ENCODE measurements at places on chromosomes 16 and 17.
A peak's percentile ranks its signal among the peaks of the same experiment; 100 is the strongest.

- H3K4me3 ChIP-seq: no peak overlapping the region
- no peak for DNase-seq
- H3K36me3 ChIP-seq: no peaks in the 10 kb centered on the region
- H3K27me3 ChIP-seq: peaks cover 2% of the 10 kb centered on the region
- no peaks in the 10 kb centered on the region for H3K4me1 ChIP-seq
Measured at GRCh38 chr16:56121156-56121500, 70.2 kb upstream of the GNAO1 start.

DNA sequence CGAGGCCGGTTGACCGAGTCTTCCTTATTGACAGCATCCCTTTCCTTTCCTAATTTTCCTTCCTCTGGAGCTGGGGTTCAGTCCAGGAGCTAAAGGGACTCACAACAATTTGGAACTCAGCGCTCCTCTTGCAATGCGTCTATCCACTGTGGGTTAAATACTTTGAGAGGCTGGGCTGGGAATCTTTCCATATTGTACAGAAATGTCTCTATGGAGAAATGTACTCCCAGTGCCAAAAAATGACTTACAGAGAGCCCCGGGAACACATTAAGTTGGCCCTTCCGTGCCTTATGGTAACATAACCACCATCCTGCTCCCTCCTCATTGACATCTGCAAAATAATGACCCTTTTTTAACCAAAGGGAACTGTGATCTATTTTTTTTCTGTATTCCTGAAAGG is 192.8 kb downstream of the FTO start:
- H3K4me3 ChIP-seq: no peak overlapping the region
- H3K4me1 ChIP-seq: peaks cover 2% of the 10 kb centered on the region
- no peaks in the 10 kb centered on the region for H3K27me3 ChIP-seq
- no peaks in the 10 kb centered on the region for H3K36me3 ChIP-seq

DNA sequence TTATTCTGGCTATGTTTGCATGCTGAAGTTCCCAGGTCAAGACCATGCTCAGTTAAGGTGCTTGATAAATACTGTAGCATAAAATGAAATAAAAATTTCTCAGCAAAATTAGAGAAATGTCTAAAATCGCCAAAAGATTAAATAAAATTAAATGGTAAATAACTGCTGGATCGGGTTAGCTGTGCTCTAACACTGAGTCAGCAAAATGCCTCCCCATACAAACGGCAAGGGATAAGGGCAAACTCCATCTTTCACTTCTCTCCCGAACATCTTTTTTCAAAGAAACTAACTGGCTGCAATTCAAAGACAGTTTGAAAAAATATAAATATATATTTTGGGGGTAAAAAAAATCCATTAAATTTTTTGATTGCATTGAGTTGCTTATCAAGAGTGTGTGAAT is 162.2 kb upstream of the ZFHX3 start:
- no peak overlapping the region for H3K27ac ChIP-seq
- DNase-seq: no peak
- no peaks in the 10 kb centered on the region for H3K27me3 ChIP-seq
- no peaks in the 10 kb centered on the region for H3K36me3 ChIP-seq
- no peak overlapping the region for H3K4me3 ChIP-seq

DNA sequence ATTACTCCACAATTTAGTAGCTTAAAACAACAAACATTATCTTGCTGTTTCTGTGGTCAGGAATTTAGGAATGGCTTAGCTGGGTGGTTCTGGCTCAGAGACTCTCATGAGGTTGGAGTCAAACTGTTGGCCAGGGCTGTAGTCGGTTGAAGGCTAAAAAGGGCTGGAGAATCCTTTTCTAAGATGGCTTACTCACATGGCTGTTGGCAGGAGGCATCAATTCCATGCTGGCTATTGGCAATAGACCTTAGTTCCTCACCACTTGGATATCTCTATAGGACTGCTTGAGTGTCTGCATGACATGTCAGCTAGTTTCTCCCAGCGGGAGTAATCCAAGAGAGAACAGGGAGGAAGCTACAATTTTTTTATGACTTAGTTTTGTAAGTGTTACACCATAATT is 6.6 kb upstream of the EFCAB13 start:
- H3K36me3 ChIP-seq: no peaks in the 10 kb centered on the region
- H3K4me1 ChIP-seq: peaks cover 10% of the 10 kb centered on the region
- H3K27me3 ChIP-seq: no peaks in the 10 kb centered on the region
- H3K27ac ChIP-seq: no peak overlapping the region

DNA sequence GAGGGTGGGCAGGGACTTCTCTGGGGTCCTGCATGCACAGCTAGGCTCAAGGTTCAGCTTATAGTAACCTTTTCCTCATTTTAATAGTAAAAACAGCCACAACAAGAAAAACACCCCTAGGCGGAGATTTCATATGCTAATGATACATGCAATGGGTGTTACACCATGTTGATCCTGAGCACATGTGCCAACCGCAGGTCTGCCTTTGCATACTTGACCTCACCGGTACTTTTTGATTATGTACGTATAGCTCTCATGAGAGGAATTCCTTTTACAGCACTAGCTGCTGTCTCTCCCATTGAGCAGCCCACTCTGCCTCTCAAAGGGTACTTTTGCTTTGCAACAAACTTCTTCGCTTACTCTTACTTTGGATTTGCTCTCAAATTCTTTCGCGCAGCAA is 1.9 kb downstream of the KRTAP4-8 start:
- H3K4me1 ChIP-seq: no peaks in the 10 kb centered on the region
- no peak for DNase-seq
- no peaks in the 10 kb centered on the region for H3K27me3 ChIP-seq
- no peak overlapping the region for H3K27ac ChIP-seq
- H3K36me3 ChIP-seq: no peaks in the 10 kb centered on the region
- H3K4me3 ChIP-seq: no peak overlapping the region

DNA sequence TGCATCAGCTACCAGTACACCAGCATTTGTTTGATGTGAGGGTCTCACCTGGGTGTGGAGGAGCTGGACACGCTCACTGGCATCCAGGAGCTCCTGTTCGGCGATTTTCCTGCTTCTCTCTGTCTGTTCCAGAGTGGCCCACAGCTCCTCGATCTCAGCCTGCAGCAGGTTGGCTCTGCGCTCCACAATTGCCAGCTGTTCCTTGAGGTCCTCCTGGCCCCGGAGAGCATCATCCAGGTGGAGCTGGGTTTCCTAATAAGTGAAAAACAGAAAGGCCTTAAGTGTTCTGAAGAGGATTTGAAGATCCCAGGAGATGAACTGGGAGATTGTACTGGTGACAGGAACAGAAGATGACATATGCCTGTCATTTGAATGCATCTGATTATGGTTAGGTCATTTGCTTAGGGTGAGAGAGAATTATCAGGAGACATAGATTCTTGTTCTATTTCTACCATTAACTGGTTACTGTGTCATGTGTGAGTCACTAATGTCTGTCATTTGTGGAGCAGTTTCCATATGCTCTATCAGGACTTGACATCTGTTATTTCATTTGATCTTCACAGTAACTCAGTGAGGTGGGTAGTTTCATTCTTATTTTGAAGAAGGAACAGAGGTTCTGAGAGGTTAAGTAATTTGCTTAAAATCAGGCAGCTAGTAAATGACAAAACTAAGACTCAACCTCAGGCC is 21.5 kb upstream of the MYH13 start:
- no peaks in the 10 kb centered on the region for H3K36me3 ChIP-seq
- H3K4me3 ChIP-seq: no peak overlapping the region
- H3K27ac ChIP-seq: no peak overlapping the region
- H3K4me1 ChIP-seq: no peaks in the 10 kb centered on the region
- H3K27me3 ChIP-seq: no peaks in the 10 kb centered on the region

- peak overlapping the region; percentile 27 for H3K4me3 ChIP-seq
- H3K27ac ChIP-seq: peak overlapping the region; percentile 88
- DNase-seq: no peak
Measured at GRCh38 chr16:1082952-1083675, 10.6 kb downstream of the SSTR5 start.

GRCh38 chr16:74297145-74297665 is 591 bp downstream of the PSMD7 start:
- peaks cover 39% of the 10 kb centered on the region for H3K36me3 ChIP-seq

- no peak for DNase-seq
- H3K4me1 ChIP-seq: peaks cover 22% of the 10 kb centered on the region
- H3K27ac ChIP-seq: no peak overlapping the region
- no peak overlapping the region for H3K4me3 ChIP-seq
- H3K36me3 ChIP-seq: peaks cover 25% of the 10 kb centered on the region
Measured at GRCh38 chr17:76742958-76743357, 5.0 kb downstream of the MFSD11 start.

DNA sequence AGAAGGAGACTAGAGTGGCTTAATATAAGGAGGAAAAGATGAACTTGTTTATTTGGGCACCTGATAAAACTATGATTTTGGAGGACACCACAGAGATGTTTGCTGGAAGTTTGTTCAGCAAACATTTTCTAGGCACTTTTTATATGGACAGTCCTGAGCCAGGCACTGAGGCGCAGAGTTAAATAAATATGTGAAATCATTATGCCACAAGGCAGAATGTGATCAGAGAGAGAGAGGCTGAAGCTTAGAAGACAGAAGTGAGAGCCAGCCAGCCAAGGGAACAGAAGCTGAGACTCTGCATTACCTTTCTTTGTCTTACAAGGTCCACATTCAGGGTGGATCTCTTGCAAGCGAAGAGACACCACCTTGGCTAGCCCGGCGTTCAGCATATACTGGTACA is 21.4 kb downstream of the GTF3C1 start:
- no peak overlapping the region for H3K27ac ChIP-seq
- H3K36me3 ChIP-seq: peaks cover 11% of the 10 kb centered on the region
- no peak overlapping the region for H3K4me3 ChIP-seq
- H3K4me1 ChIP-seq: no peaks in the 10 kb centered on the region
- DNase-seq: no peak

DNA sequence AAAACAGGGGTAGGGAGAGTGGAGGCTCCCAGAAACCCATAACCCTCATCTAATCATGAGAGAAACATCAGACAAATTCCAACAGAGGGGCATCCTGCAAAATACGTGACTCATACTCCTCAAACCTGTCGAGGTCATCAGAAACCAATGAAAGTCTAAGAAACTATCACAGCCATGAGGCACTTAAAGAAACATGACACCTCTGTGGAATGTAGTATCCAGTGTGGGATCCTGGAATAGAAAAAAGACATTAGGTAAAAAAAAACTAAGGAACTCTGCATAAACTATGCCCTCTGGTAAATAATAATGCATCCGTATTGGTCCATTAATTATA is 16.4 kb downstream of the CDH5 start:
- H3K27me3 ChIP-seq: no peaks in the 10 kb centered on the region
- no peaks in the 10 kb centered on the region for H3K36me3 ChIP-seq
- H3K4me1 ChIP-seq: no peaks in the 10 kb centered on the region
- peak; percentile 5 for DNase-seq

DNA sequence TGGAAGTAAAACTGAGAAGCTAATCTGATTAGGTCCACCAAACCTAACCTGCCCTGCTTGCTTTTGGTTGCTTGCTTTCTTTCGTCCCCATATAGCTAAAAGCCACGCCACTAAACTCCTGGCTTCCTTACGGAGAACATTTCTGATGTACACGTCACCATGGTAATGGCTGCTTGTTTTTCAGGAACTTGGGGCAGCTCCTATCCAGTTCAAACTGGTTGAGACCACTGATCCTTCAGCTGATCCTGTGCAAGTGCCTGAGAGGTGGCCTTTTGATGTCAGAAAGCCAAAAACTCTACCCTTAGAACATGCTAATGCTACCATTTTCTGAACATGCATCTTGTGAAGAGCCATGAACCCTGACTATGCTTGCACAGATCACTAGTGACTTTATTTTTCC is 14.4 kb upstream of the DHRS7C start:
- no peaks in the 10 kb centered on the region for H3K36me3 ChIP-seq
- no peak for DNase-seq
- no peaks in the 10 kb centered on the region for H3K27me3 ChIP-seq

DNA sequence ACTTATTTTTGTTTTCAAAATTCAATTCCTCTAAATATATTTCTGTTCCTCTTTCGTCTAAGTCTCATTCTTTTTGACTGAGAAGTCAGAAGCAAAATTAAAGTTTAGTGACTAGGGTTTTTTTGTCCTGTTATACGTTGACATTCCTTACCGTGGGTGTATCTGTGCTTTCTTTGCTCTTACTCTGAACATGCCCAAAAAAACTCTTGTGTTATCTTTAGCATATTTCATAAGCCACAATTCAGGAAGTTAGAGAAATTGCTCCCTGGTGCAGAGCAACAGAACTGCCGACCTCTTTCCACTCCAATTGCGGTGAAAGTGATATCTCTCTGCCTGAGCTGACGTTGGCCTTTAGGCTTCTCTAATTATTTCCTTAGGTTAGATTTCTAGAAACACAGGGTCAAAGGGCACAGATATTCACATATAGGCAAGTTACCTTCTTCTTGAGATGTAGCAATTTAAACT is 65.7 kb downstream of the CENPV start:
- no peaks in the 10 kb centered on the region for H3K27me3 ChIP-seq
- H3K4me3 ChIP-seq: no peak overlapping the region
- peaks cover 31% of the 10 kb centered on the region for H3K4me1 ChIP-seq
- no peaks in the 10 kb centered on the region for H3K36me3 ChIP-seq

GRCh38 chr16:30004811-30005242 is 6.0 kb downstream of the DOC2A start:
- no peak overlapping the region for H3K27ac ChIP-seq
- H3K27me3 ChIP-seq: no peaks in the 10 kb centered on the region
- H3K4me3 ChIP-seq: no peak overlapping the region
- no peak for DNase-seq
- H3K36me3 ChIP-seq: no peaks in the 10 kb centered on the region

- H3K27me3 ChIP-seq: no peaks in the 10 kb centered on the region
- peaks cover 15% of the 10 kb centered on the region for H3K36me3 ChIP-seq
- DNase-seq: no peak
- no peak overlapping the region for H3K27ac ChIP-seq
Measured at GRCh38 chr17:82599674-82600661, 48.3 kb downstream of the WDR45B start.

DNA sequence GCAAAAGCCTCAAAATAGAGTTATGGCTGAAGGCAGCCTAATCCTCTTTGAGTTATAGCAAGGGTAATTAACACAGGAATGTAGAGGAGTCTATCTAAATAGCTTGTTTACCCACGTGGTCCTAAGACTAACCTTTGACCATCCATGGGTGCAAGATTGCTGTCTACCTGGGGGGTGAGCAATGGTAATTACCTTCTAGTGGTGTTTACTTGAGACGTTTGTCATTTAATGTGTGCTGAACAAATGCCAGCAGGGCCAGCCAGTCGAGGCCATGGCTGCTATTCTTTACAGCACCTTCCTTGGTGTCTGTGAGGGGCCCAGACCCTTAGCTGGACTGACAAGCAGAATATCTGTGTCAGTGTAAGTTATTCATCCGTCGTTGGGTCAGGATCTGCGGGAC is 13.9 kb upstream of the PRPSAP1 start:
- no peaks in the 10 kb centered on the region for H3K36me3 ChIP-seq
- no peak overlapping the region for H3K4me3 ChIP-seq
- no peak for DNase-seq
- 0 out of 2 replicates have a peak, but pooled peaks cover 5% of the 10 kb centered on the region for H3K4me1 ChIP-seq
- H3K27ac ChIP-seq: no peak overlapping the region

GRCh38 chr16:66306366-66307150 is 59.9 kb upstream of the CDH5 start:
- no peak overlapping the region for H3K27ac ChIP-seq

- no peak overlapping the region for H3K4me3 ChIP-seq
- peaks cover 21% of the 10 kb centered on the region for H3K4me1 ChIP-seq
- no peaks in the 10 kb centered on the region for H3K27me3 ChIP-seq
- peaks cover 6% of the 10 kb centered on the region for H3K36me3 ChIP-seq
- peak overlapping the region; percentile 57 for H3K27ac ChIP-seq
- DNase-seq: no peak
Measured at GRCh38 chr16:87829988-87830672, 39.2 kb downstream of the SLC7A5 start.
